Hematopoietic multipotent progenitor cell treated with erythropoietin and hydrocortisone succinate and interleukin-3 and kit ligand, for 17 days (in vitro differentiated cells): ENCODE measurements at places on chromosomes 16 and 17.
A peak's percentile ranks its signal among the peaks of the same experiment; 100 is the strongest.

DNA sequence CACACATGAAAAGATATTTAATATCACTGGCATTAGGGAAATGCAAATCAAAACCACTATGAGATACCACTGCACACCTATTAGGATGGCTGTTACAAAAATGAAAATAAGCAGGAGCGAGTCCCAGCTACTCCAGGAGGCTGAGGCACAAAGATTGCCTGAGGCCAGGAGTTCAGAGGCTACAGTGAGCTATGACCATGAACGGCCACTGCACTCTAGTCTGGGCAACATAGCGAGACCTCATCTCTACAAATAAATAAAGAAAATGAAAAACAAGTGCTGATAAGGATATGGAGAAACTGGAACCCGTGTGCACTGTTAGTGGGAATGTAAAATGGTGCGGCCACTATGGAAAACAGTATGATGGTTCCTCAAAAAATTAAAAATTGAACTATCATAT is 23.6 kb downstream of the KIFC3 start:
- no peak for DNase-seq

- DNase-seq, result no peak
Measured at GRCh38 chr17:18027280-18027679, 11.7 kb downstream of the ATPAF2 start.

DNA sequence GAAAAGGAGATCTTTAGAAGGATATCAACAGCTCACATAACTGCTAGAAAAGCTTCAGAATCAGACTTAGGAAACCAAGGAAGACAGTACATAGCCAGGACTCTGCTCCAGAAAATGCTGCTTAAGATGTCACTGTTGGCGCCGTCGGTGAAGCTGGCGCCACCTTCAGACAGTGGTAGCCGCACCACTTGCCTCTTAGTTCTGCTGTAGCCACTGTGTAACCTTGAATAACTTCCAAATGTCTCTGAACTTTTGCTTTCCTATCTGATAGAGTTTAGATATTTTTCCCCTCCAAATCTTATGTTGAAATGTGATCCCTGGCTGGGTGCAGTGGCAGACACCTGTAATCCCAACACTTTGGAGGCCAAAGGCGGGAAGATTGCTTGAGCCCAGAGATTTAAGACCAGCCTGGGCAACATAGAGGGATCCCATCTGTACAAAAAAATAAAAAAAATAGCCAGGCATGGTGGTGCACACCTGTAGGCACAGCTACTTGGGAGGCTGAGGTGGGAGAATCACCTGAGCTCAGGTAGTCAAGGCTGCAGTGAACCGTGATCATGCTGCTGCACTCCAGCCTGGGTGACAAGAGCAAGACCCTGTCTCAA is 6.3 kb upstream of the USP31 start:
- no peak for DNase-seq

- DNase-seq, result no peak
Measured at GRCh38 chr16:51268237-51268636, 117.2 kb upstream of the SALL1 start.

- DNase-seq, result no peak
Measured at GRCh38 chr17:51164911-51165679, 1.1 kb upstream of the NME2 start.

GRCh38 chr17:27456681-27457359 is 572 bp downstream of the KSR1 start:
- no peak for DNase-seq

DNA sequence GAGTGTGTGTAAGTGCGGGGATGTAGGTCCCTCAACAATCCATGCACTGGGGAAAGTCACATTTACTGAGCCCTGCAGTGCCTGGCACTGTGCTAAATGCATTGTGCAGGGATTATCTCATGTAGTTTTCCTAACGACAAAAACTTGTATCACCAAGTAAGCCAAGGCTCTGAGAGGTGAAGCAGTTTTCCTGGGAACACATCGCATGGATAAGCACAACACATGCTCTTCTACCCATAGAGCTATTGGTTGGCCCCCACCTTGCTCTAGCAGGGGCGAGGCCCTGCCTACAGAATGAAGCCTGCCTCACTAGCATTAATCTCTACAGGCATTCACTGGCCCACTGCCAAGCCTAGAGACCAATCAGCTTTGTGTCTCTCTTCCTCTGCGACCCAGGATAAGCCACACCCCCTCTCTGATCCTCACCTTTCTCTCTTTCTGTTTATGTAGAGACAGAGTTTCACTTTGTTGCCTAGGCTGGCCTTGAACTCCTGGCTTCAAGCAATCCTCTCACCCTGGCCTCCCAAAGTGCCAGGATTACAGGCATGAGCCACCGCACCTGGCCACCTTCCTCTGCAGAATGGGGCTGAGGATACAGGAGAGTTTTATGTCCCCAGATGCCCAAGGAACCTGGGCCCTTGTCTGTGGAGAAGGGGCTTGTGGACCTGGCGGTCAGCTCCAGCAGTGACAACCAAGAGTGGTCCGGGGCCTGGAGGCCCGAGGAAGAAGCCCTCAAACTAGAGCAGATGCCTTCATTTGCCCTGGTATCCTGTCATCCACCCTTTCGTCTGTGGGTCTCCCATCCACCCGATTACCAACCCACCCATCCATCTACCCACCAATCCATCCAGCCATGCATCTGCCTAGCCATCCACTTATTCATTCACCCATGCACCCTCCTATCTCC is 12.8 kb downstream of the CDH16 start:
- peak; percentile 85 for DNase-seq

DNA sequence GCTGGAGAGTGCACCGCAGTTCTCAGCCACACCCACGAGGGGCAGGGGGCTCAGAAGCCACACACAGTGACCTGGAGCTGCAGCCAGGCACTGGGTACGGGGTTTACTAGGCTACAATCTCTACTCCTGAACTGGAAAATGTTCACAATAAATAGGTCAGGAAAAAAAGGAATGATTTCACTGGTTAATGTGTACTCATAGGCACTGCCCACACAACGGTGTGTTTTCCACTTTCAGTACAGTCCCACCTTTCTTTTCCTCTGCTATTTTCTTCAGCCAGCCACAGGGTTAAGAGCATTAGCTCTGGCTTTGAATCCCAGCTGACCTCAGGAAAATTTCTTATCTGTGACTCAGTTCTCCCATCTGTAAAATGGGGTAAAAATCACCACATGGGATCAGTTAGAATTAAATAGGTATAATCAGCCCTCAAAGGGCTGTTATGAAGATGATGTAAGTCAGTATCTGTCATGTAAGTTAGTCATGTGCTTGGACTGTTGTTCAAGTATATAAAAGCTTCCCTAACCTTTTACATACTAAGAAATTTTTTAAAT is 35.7 kb downstream of the ZCCHC14 start:
- no peak for DNase-seq

GRCh38 chr17:54172985-54173316 is 350.2 kb downstream of the KIF2B start:
- no peak for DNase-seq

GRCh38 chr17:81401723-81402529 is 6.7 kb downstream of the BAHCC1 start:
- DNase-seq, result no peak
